NCI-H2171 (cell line): ENCODE measurements at places on chromosomes 7 and 10.

- DNase-seq, result no peak
These were observed 57.3 kb downstream of the SLC39A12 start for GRCh38 chr10:18008986-18009385.

DNA sequence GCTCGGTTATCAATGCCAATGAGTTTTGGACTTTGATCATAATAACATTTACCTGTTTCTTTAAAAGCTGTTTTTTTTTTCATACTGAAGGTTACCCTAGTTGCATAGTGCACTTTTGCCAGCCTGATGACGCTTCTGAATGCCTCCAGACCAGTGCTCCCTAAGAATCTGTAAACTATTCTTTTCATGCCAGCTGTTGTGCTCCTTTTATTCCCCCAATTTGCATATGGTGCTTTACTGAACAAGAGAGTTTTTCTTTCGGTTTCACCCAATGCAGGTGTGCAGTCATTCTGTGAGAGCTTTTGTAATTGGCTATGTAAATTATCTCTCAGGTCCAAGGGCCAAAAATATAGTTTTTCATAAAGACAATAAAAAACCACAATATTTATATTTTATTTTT lies 48.1 kb upstream of the GLCCI1 start:
- no peak for DNase-seq

DNA sequence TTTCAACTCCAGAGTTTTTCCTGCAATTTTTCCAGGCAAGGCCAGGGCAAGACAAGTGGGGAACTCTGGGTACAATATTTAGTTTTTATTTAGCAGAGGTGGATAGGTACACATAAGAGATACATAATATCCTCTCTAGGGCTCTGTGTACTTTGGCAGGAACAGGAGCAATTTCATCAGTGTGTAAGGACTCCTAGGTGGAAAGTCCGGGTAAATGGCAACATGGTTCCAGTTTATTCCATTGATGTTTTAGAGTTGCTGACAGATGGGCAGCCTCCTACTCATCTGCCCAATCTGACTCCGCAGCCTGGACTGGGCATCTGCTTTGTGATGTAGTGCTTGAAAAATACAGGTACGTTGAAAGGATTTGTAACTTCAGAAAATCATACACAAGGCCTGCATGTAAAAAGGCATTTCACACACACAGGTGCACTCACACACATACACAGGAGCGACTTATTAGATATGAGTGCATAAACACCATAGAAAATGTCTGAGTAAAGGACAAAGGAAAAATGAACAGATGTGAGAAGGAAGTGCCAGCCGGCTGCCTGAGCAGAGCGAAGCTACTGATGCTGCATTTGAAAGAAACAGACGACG lies 5.7 kb downstream of the PON1 start:
- peak; percentile 47 for DNase-seq

DNA sequence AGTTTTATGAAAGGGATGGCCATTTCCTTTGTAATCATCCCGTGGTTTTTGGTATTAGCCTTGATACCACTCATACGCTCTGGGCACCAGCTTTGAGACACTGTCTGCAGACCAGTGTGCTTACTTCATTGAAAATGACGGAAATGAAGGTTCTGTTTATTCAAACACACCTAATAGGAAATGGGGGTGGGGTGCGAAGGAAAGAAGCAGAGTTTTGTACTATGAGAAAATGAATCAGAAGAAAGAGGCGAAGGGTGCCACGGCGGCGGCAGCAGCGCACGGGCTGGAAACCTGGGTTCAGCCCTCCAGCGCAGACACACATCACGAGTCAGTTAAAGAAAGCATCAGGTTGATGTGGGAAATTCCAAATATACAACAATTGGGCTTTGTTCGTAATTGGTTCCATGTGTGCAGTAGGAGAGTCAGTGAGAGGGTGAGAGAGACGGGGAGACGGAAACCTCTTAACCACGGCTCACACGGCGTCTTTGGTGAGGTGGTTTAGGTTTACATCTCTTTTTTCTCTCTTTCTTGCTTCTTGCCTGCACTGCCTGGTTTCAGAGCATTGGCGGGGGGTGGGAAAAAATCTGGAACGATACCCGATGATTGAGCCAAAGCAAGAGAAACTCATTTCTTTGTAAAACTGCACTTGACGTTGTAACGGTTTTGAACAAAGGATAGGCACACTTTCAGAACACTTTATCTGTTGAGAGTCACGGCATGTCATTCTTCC lies 321.2 kb downstream of the FRMD4A start:
- no peak for DNase-seq
